ENCODE measurements at places on chromosomes 7 and 10.

- DNase-seq: no peak
These were observed 13.9 kb downstream of the VCL start for GRCh38 chr10:74011770-74012169.

DNA sequence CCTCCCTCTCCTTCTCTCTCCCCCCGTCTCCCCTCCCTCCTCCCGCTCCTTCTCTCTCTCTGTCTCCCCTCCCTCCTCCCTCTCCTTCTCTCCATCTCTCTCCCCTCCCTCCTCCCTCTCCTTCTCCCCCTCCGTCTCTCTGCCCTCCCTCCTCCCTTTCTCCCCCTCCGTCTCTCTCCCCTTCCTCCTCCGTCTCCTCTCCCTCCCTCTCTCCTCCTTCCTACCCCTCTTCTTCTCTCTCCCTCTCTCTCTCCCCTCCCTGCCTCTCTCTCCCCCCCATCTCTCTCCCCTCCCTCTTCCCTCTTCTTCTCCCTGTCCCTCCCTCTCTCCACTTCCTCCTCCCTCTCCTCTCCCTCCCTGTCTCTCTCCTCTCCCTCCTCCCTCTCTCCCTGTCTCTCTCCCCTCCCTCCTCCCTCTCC lies 32.2 kb downstream of the AP5Z1 start:
- DNase-seq: no peak

DNA sequence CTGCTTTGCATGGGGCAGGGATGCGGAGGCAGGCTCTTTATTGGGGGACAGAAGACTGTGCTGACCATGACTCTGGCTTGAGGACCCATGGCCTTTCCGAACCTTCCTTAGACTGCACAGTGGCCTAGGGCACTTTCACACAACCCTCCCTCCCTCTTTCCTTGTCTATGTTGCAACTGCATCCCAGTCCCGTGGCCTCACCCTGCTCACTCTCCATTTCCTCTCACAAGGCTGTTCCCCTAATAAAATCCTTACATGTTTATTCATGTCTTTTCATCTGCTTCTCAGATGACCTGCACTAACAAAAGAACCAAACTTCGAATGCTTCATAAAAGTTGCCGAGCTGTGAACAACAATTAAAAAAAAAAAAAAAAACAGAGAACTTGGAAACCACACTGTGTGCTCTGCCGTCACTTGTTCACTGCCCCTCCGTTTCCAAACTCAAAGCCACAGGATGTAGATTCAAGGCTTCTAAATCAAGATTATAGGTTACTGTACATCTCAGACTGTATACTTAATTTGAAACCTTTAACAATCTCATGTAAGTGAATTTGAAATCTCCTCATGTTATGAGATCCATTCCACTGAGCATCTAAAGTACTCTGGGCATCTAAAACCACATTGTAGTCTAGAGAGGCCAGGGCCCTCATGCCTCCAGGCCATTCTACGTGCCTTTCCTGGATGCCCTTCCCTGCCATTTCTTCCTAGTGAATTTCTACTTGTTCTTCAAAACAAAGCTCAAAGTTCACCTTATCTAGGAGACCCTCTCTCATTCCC lies 265.9 kb downstream of the SNX13 start:
- peak; percentile 70 for DNase-seq

DNA sequence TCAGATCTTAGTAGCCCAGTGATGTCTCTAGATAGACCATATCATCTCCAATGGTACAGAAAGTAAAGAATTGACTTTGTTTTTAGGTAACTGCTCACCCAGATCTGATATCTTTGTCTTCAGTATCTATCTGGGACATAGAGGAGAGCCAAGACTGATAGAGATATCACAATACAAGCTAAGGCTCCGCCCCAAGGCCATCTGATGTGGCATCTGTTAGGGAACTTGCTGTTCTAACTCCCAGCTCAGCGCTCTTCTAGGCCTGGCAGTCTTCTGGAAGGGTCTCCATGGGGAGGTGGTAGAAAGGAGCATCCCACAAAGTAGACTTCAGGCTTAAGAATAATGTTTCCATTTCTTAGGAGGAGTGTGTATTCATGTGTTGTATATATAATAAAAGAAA lies 88.4 kb upstream of the SAMD8 start:
- no peak for DNase-seq

- DNase-seq: no peak
These were observed 60.7 kb downstream of the CD36 start for GRCh38 chr7:80699045-80699638.

- no peak for DNase-seq
These were observed 184.6 kb downstream of the FANK1 start for GRCh38 chr10:126080879-126081411.

DNA sequence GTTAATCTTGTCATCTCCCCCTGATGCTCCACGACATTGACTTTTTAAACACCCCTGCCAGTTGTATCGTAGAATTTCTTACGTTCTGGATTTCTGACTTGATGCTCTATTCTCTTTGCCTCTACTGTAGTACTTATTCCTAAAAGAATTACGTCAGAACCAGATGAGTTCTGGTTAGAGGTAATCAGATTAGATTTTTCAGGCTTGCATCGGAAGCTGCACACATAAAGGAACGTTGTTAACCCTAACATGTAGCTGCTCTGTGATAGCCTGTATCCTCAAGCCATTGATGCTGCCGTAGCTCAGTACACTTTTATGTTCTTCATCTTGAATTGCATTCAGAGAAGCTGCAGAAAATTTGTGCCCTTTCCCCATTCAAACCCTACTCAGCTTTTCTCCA lies 26.3 kb upstream of the TMEM236 start:
- DNase-seq: no peak

- no peak for DNase-seq
These were observed 77.8 kb downstream of the CUBN start for GRCh38 chr10:17051851-17052250.

DNA sequence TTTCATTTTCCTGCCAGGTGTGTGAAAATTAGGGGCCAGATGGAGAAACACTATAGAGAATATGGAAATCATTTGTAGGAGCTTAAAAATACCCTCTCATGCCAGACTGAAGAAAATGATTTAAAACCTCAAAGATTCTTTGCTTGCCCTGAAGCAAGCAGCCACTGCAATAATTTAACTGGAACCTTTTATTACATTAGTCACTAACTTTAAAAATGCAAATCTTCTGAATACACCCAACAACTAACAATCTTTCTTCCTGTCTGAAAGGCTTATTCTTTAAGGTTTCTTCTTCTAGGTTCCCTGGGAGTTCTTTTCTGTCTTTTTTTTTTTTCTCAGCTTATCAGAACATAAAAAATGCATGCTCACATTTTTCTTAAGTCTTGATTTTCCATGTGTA lies 238.5 kb upstream of the KMT2E start:
- no peak for DNase-seq

DNA sequence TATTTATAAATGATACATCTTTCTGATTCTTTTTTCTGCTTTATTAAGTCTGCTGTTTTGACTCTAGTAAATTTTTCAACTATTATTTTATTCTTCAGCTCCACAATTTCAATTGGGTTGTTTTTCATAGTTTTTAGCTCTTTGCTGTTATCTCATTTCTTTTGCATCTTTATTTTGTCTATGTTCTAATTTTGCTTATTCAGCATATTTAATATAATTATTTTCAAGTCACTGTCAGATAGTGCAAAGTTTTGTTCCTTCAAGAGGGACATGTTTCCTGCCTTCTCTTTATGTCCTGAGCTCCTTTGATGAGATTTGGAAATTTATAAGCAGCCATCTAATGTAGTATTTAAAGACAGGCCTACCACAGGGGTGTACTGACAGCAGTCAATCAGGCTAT lies 131.5 kb upstream of the ZNF722 start:
- DNase-seq: no peak

DNA sequence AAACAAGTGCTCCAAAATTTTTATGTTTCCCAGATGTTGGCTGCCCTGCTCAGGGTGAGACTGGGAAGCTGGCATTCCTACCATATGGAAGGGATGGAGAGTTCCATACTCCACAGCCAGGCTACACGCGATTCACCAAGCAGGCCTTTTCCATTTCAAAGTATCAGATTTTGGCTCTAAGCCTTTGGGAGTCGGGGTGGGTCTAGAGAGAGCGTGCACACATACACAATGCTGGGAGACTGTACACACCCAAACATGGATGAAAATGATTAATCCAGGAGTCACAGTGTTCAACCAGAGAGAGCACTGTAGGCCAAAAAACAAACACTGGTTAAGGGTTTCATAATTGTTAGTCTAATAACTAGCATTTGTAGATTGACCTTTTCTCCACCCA lies 295.0 kb downstream of the BICC1 start:
- DNase-seq: no peak

DNA sequence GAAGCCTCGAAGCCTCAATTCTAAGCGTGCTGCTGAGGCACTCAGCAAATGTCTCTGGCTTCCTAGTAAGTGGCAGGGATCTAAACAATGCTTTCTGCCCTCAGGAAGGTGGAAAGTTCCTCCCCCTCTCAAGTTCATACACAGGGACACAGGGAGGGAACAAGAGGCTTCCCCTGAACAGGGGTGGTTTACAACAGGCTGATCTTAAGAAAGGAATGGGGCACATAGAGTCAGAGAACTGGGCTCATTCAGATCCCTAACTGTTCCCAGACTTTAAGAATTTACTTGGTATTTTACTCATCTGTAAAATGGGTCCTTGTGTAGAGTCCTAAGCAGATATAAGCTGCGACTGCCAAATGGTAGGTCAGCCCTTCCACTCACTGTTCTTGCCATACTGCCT lies 2.5 kb downstream of the TNS3 start:
- no peak for DNase-seq

DNA sequence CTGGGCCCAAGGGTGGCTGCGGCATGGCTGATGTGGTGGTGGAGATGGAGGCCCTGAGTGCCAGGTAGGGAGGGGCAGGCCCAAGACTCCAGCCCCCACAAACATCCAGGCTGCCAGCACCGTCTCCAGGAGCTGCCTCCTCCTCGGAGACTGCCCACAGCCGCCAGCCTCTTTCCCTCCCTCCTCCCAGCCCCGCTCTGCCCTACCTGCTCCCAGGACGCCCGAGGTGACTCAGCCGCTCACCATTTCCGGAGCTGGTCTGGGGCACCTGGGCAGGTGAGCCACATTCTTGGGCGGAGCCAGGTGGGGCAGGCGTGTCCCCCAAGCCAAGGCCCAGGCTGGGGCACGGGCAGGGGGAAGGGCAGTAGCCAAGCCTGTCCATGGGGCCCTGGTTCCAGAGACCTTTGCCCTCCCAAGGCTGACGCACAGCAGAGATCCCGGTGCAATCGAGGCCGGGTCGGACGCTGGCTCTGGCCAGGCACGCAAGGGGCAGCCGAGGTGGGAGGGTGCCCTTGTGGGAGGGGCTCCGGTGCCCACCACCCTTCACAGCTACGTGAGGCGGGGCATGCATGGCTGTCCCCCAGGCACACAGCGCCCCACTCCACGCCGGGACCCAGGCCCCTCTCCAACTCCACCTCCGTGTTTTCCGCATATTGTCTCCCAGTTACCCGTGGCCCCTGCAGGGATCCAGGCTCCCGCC lies 8.8 kb downstream of the ADAP1 start:
- DNase-seq: peak; percentile 100

- DNase-seq: no peak
These were observed 90.2 kb downstream of the UBE3C start for GRCh38 chr7:157228864-157229422.

- DNase-seq: no peak
These were observed 15.6 kb upstream of the PBLD start for GRCh38 chr10:68348265-68348741.

DNA sequence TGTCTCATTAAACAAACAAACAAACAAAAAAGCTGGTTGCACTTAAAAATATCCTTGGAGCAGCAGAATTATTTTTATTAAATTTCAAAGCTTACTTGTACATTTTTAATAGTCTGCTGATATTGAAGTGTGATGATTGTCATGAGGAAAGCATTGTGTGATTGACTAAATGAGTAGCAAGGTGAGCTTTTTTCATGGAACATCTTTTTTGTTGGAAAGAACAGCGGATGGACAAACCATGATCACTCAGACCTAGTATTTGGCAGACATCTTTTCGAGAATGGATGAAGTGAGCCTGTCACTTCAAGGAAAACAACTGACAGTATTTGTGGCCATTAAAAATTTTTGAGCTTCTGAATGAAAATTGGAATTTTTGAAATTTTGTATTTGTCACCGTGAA lies 5.7 kb upstream of the CALML3 start:
- no peak for DNase-seq

- no peak for DNase-seq
These were observed 72.2 kb downstream of the EZH2 start for GRCh38 chr7:148811892-148812291.

- no peak for DNase-seq
These were observed 75.8 kb downstream of the NOC3L start for GRCh38 chr10:94286901-94287300.

DNA sequence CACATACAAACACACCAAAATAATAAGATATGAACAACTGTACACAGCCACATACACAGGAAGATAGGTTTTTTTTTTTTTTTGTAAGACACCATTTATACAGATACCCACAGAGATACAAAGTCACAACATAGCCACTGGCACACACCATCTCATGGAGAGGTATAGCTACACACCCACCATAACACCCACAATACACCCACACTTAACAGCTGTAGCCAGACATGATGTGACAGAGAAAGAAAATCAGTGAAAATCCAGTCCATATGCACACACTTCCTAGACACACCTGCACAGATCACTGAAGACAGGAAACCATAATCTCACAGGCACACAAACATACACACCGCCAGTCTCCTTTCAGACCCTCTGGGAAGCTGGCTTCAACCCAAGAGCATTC lies 62.4 kb upstream of the PAX2 start:
- no peak for DNase-seq

GRCh38 chr10:31133792-31134310 lies 102.2 kb upstream of the ZNF438 start:
- no peak for DNase-seq

DNA sequence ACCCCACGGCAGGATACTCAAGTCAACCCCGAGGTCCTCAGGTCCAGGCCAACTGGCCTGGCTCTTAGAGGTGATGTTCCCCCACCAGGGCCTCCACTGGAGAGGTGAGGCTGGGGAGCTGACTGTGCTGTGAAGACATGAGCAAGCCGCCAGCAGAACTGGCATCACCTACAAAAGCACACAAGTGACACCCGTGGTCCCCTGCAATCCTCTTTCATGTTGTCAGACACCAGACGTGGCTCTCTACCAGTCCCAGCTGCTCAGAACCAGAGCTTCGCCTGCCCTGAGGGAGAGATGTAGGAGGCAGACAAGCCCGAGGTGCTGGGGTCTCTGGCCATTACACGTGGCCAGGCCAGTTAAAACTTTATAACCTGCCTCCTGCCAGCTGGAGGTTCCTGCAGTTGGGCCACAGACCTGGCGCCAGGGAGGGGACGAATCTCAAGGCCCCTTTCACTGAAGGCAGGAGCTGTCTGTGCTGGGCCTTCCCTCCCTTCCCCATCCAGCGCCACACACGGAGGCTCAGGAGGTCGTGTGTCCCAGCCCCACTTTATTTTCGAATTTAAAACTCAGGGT lies 2.2 kb downstream of the COMTD1 start:
- DNase-seq: no peak

DNA sequence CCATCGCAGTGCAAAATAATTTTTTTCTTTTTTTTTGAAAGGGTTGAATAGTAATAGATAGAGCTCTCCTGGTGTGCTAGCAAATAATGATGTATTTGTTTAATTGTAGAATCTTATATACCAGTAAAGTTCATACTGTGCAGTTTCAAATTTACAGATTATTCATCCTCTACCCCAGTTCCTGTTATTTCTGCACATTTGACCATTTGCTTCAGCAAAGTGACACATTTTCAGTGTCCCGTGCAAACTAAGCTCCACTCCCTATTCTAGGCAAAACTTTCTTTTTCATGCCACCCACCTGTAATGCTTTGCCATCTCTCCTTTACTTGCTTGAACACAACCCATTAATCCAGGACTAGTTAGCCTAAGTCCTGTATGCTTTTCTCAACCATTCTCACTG lies 43.0 kb downstream of the SHOC2 start:
- DNase-seq: no peak
